GM03348 (cell line): ENCODE measurements at places on chromosomes 16 and 17.

GRCh38 chr17:81553616-81554181 lies 1.5 kb upstream of the FAAP100 start:
- peak; percentile 84 for DNase-seq

DNA sequence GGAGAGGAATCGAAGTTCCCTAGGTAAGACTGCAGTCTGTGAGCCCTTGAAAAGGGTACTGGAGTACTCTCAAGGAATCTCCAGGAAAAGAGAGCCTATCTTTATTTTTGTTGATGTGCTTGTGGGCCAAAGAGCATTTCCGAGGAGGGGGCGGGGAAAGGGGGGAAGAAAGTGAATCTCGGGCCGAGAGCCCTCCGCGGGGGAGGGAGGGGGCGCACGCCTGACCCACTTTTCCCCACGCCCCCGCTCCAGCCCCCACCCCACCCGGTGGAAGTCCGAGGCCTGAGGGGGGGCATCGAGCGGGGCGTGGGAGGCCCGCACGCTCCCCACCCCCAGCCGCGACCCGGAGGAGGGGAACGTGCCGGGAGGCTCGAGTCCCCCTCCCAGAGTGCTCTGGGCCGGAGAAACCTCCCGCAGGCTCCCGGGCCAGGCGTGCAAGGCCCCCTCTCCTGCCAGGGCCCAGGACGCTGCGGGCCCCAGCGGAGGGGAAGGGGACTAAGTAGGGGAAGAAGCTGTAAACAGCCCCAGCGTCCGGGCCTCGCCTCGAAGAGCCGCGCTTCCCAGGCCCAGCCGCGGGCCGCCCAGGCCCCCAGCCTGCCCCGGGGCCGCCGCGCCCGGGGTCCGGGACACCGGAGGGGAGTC lies 444 bp downstream of the HELZ start:
- DNase-seq, result no peak

DNA sequence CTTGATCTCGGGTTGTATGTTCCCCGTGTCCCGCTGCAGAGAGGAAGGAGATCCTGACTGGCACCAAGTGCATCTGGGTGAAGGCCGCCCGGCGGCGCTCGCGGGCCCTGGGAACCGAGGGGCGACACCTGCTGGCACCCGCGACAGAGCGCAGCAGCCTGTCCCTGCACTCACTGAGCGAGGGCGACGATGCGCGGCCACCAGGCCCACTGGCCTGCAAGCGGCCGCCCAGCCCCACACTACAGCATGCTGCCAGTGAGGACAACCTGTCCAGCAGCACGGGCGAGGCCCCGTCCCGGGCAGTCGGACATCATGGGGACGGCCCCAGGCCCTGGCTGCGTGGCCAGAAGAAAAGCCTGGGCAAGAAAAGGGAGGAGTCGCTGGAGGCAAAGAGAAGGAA lies 7.5 kb downstream of the BTBD17 start:
- no peak for DNase-seq

DNA sequence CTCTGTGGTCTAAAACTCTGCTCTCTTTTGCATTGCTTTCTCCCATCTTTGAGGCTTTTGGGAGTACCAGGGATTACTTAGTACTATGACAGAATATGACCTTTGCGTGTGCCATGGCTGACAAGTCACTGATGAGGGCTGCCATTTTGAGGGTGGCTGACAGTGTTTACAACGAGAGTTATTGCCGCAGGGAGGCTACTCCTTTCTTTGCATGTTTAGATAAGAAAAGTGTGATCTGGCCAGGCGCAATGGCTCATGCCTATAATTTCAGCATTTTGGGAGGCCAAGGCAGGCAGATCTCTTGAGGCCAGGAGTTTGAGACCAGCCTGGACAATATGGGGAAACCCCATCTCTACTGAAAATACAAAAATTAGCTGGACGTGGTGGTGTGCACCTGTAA lies 77.5 kb downstream of the GSG1L start:
- DNase-seq, result no peak

- no peak for DNase-seq
Measured at GRCh38 chr17:29597361-29598172, 4.6 kb downstream of the ANKRD13B start.

GRCh38 chr16:67449739-67450138 lies 18.8 kb downstream of the HSD11B2 start:
- no peak for DNase-seq

- no peak for DNase-seq
Measured at GRCh38 chr17:1111599-1112443, 68.0 kb downstream of the ABR start.

DNA sequence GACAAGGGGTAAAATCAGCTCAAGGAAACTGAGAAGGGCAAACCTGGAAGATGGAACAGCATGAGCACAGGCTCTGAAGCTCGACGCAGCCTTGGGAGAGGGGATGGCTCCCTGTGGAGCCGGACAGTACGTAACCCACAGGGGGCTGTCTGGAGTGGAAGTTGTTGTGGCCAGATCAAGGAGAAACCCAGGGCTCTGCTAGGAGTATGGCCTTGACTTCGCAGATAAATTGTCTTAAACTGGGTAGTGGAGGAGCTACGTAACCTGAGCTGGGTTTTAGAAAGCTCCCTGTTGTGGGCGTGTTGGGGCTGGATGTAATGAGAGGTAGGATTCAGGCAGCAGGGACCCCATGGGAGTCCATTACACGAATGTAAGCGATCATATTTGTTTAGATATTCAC lies 25.5 kb upstream of the AXIN2 start:
- DNase-seq, result no peak

DNA sequence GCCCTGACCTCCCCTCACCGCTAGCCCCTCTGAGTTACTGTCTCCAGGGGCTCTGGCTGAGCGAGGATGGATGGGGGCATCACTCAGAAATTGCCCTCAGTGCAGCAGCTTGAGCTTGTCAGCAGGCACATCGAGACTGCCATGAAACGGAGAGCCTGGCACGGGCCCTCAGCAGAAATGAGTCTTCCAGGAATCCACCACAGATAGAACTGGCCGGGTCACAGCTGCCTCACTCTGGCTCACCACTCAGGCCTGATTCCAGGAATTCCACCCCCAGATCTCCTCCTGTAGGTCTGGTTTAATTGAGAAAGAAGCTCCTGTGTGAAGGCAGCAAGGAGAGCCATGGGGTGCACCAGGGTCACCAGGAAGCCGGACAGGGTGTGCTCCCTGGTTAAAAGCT lies 85.5 kb downstream of the GSG1L start:
- peak; percentile 57 for DNase-seq

GRCh38 chr16:56354746-56355145 lies 70.6 kb downstream of the AMFR start:
- DNase-seq, result no peak

GRCh38 chr17:13646411-13646810 lies 44.7 kb upstream of the HS3ST3A1 start:
- DNase-seq, result peak; percentile 26

DNA sequence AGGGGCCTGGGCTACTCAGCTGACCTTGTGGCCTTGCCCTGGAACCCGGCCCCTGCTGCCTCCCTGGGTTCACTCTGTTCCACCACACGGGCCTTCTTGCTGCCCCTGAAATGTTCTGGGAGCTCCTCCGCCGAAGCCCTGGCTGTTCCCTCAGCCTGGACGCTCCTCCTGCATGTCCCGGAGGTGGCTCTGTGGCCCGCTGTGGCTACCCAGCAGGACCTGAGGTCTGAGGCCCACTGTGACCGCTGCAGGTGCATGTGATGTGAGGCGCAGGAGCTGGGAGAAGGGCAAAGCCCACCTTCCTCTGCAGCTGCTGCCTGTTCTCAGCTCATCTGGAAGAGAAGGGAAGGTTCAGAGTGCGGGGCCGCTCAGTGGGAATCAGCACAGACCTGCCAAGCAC lies 38.9 kb upstream of the ACSF3 start:
- DNase-seq, result no peak

GRCh38 chr17:58363457-58364185 lies 11.6 kb upstream of the SUPT4H1 start:
- DNase-seq, result no peak

GRCh38 chr16:59236804-59237458 lies 502.8 kb upstream of the GOT2 start:
- DNase-seq, result no peak
